T-helper 17 cell (primary cell): ENCODE measurements at places on chromosomes 1 and 21.

DNA sequence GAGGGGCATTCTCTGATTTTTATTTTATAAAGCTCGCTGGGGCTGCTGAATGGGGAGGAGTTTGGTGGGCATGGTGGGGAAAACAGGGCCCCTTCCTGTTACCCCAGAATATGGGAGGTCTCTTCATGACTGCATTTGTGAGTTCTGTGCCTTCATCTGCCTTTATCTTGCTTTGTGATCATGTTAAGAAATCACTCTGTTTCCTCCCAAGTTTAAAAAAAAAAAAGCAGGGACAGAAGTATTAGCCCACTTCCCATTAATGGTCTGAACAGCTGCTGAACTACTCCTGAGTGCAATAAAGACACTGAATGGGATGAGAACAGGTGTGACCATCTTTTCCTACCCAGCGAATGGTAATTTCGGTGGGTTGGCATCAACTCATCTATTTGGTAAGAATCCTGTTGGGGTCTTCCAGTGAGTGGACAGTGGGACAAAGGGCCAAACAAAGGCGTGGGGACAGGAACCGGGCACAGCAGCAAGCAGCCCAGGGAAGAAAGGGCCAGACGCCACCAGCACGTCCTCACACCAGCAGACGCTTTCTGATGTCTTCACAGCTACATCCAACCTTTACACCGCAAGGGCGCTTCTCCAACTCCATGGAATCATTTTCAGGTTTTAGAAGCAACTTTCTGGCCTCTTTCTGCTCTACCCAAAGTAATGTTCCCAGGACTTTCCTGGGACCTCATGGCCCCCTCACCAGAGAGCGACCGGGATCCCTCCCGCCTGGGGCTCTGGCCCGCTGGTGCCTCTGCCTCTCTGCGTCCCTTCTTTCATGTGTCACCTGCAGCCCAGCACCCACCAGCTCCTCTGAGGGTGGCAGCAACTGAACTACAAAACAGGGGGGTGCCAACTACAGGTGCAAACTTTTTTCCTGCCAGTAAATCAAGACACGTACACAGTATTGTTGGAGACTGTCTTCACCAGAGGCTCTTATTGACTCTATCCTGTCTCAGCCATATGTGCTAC is 160.2 kb downstream of the ADSS2 start:
- DNase-seq, result no peak

GRCh38 chr1:46804926-46805325 is 6.1 kb downstream of the CYP4B1 start:
- no peak for DNase-seq

DNA sequence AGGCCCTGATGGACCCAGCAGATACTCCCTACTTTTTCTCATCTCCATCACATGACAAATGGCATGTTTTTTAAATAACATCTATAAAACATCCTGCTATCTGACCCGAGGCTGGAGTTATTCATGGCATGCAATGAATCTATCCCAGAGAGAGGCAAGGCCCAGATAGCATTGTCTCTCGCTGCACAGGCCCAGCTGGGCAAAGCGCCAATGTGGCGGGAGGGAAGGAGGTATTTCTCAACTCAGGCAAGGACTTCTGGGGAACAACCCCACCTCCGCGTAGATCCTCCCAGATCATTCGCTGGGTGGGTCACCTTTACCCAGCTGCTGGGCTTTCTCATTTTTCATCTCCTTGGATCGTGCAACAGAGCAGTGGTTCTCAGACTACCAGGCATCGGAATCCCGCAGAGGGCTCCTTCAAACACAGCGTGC is 59.8 kb downstream of the ERG start:
- DNase-seq, result no peak

DNA sequence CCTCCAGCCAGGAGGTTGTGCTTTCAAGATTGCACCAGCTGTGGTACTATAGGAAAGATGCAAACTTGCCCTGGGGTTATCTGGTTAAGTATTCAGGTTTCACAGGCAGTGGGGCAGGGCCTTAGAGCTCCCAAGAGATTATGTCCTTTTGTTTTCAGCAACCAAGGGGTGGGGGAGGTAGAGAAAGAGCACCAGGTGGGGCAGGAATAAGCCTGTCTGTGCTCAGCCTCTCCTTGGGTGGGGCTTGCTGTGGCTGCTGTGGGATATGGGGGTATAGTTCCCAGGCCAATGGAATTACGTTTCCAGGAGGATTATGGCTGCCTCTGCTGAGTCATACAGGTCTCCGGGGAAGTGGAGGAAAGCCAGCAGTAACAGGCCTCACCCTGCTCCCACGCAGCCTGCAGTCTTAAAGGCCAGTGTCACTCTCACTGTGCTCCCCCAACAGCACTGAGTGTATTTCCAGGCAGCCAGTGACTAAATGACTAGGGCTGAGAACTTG is 508.6 kb downstream of the RWDD3 start:
- DNase-seq, result no peak

GRCh38 chr21:33286600-33287456 is 20.7 kb downstream of the IL10RB start:
- DNase-seq, result no peak

GRCh38 chr1:205247130-205247921 is 19.6 kb downstream of the TMCC2 start:
- DNase-seq, result no peak

- DNase-seq, result no peak
These were observed 401.8 kb downstream of the SRGAP2C start for GRCh38 chr1:121586369-121587229.

DNA sequence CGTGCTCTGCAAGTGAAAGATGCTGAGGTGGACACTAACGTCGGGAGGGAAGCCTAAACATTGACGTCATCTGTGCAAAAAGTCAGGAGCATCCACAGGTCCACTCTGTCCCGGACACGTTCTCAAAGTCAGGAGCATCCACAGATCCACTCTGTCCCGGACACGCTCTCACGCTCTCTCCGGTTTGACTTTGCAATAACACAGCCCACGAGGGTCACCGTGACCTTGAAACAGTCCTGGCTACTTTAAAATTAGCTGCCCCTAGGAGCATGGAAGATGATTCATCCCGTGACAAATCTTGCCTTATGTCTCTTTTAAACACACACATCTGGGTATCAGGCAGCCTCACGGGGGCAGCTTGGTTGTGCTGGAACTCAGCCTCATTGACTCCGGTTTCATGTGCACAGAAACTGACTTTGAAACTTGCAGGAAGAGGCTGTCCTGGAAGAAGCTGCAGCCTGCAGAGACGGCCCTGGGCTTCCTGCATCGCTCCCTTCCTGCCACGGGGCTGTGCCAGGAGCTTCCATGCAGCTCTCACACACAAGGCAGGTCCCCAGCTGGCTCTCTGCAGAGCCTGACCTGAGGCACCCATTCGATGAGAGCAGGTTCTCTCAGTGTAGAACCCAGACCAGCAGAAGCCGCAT is 18.1 kb upstream of the COL18A1 start:
- DNase-seq, result no peak

DNA sequence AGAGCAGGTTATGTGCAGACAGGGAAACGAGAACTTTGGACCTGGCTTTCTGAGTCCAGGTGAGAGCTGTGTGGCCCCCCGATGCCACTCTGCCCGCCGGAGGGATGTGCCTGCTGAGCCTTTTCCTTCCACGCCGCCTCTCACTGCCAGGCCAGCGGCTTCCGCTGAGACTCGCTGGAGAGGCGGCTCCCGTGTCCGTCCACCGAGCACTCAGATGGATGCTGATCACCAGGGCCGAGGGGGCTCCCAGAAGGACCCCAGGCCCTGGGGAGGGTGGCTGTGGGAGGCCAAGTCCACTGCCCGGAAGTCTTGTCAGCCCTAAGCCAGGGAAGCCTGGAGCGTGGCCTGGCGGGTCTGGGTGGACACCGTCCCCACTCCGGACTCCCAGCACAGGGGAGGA is 16.5 kb downstream of the CSTB start:
- DNase-seq, result no peak

GRCh38 chr1:92679980-92680379 is 104.9 kb downstream of the EVI5 start:
- DNase-seq, result no peak

- no peak for DNase-seq
These were observed 483.7 kb downstream of the USP25 start for GRCh38 chr21:16213518-16213917.

GRCh38 chr1:90713741-90714509 is 3.2 kb downstream of the BARHL2 start:
- DNase-seq, result no peak

DNA sequence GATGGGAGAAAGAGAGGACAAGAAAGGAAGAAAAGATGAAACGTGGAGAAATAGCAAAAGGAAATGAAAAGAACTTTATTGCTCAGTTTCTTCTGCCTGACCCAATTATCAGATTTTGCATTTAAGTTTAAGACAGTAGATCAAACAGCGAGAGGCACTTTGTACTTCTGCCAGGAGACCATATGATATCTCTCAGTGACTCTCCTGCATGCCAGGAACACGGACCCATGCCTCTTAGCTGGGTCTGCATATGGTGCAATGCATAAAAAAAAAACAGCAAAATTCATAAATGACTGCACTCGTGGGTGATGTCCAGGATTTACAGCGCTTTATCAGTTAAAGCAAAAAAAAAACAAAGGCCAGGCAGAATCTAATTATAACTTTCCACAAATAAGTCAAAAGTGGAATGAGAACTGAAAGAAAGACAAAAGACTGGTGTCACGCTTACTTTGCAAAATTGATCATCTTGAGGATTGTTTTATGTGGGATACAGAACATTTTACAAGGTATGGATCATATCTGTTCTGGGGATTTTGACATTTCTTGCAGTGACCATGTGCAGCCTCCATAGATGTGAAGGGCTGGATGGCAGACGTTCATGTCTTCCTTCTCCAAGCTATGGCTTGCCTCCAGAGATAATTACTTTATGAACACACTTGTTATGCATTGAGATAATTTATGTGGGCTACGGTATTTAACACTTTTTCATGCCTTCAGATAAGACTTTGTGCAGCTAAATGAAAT is 79.5 kb downstream of the RUNX1 start:
- DNase-seq, result no peak

DNA sequence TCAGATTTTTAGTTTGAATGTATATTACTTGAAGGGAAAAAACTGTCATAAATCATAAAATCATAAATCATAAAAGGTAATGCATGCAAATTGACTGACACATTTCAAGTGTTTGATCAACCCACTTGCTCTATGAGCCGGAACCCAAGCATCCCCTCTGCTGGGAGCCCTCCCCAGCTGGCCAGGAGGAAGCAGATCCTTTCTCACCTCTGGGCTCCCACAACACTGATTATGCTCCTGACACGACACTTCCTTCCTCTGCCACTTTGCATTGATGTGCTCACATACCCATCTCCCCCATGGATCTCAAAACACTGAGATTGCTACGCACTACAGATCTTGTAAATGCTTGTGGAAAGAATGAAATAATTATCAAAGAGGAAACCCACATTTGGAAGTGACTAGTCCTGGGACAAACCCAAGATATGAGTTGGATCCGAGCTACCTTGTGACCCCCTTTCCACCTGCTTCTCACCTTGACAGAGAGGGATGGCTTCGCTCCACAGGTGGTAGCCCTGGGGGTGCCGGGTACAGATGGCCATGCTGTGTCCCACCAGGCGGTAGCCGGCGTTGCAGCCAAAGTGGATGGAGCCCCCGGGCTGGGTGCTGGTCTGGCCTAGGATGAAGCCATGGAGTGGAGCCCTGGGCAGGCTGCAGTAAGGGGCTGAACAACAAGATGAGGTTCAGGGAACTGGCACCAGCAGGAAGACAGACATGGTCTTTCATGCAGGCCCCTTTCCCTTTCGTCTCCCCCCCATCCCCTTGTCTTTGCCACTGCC is 104.6 kb downstream of the ZSCAN20 start:
- no peak for DNase-seq

- no peak for DNase-seq
These were observed 35.1 kb upstream of the SEC16B start for GRCh38 chr1:178004926-178005391.

DNA sequence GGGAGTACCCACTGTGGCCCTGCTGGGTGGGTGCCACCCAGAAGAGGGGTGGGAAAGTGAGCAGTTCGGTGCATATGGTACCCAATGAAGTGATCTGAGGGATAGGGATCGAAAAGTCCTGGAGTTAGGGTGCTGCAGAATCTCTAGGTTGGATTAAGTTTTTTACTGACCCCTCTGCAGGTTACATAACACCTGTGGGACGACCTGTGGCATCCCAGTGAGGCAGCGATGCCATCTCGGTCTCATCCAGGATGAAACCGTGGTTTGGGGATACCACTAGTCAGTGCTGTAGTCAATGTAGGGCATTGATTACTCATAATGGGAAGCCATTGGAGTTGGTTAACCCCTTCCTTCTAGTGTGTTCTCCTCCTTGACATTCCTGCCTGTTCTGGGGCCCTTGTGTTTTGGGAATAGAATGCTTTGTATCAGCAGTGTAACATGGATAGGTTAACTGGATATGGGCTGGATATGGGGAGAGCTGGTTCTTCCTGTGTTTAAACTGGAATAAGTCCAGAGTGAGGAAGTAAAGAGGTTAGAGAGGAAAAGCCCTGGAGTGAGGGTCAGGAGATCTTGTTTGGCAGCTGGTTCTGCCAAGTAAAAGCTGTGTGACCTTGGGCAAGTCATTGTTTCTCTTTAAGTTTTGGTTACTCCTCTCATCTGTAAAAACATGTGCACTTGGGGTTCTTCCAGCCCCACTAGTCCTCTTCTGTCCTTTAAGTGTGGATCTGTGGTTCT is 42.8 kb upstream of the ATF3 start:
- DNase-seq, result no peak

DNA sequence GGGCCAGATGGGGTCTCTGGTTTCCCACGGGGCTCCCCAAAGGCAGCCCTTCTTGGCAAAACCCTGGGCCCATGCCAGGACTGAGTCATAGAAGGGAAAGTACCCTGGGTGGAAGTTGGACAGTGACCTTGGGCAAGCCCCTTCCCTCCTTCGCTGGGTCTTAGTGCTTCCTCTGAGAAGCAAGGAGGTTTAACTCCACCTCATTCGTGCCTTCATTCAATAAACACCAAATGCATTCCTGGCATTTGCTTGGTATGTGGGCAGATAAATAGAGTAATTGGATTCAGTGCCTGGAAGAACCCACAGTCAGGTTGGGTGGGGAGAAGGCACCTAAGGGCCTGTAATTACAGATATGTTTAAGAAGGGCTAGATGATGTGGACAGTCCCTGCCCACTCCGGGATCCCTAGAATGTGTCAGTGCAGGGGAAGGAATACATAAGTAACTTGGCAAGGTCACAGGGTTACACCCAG is 36.3 kb upstream of the CITED4 start:
- DNase-seq, result no peak

- DNase-seq, result no peak
These were observed 11.6 kb upstream of the LRRC53 start for GRCh38 chr1:74523873-74524480.

- no peak for DNase-seq
These were observed 50.1 kb downstream of the NDUFS5 start for GRCh38 chr1:39076127-39076798.

DNA sequence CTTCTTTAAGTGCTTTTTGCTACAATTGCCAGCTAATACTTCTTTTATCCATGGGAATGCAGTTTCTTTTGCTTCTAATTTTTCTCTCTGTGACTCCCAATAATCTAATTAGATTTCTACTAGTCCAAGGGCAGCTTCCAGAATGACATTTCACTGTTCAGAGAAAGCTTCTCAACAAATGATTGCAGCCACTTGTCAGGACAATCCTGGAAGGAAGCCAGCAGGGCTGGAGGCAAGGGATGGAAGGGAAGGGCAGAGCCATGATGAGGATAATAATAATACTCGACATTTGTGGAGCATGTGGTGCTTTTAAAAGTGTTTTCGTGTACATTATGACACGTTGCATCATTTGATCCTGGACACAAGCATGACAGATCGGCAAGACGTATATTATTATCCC is 19.4 kb downstream of the F11R start:
- DNase-seq, result no peak
